IMR-90 (cell line): ENCODE measurements at places on chromosomes 6 and 20. TPM values are rescaled to one million over a fixed set of nuclear protein-coding genes. Genes with fewer than 3 reads are reported as not detected.

GRCh38 chr20:42461965-42462593 is 727.6 kb downstream of the PTPRT start:
- no peak overlapping the region for H3K27ac ChIP-seq
- no peak overlapping the region for H3K4me3 ChIP-seq
- no peaks in the 10 kb centered on the region for H3K36me3 ChIP-seq
- H3K27me3 ChIP-seq: no peaks in the 10 kb centered on the region

DNA sequence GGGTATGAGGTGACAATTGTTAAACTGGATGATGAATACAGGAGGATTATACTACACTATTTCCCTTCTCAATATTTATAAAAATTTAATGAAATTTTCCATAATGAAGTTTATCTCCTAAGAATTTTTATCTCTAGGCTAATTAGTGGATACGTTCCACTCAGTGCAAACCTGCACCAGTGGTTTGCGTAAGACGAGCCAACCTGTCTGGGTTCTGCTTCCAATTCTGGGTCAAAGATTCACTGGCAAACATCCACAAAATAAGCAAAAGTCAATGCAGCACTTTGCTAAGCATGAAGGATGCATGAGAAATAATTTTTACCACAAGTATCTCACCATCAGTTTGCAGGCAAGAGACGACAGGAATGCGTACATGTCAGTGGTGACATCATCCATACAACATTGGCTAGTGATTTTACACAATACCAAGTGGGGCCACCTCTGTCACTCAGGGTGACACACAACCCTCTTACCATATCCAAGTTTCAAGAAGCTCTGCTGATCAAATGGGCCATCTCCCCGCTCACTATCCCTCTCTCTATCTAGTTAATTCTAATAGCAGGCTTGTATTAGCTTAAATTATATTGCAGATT is 51.7 kb downstream of the FAM50B start:
- no peaks in the 10 kb centered on the region for H3K27me3 ChIP-seq
- DNase-seq: peak; percentile 64
- H3K36me3 ChIP-seq: no peaks in the 10 kb centered on the region
- no peak overlapping the region for H3K27ac ChIP-seq
- no peak overlapping the region for H3K4me3 ChIP-seq

DNA sequence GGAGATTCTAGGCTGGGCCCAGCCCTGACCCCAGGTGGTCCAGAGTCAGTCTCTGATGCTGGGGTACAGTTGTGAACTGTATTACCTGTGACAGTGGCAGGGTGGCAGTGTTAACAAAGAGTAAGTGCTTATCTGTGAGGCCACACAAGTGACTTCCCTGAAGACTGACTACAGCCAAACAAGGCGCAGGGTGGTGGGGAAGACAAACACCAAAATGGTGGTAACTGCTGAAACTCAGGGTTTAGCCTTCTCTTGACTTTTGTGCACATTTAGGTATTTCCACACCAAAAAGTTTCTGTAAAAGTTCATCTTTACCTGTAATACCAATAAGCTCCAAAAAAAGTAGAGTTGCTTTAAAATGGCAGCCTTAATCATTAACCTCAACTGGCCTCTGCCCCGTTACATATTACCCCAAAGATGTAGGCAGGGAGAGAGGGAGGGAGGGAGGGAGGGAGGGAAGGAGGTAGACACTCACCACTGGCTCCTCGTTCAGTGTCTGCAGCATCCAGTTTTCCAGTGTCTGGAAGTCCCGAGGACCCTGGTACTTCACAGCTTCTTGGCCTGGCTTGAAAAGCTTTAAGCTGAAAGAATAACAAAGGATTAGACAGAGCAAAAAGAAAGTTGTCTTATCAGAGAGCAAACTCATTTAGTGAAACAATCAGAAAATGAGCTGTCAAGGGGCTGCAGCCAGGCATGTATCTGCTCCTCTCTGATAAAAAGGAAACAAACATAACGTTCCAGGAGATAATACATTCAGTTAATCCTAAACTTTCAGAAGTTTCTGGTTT is 11.3 kb downstream of the TXNDC5 start:
- no peak overlapping the region for H3K27ac ChIP-seq
- H3K4me3 ChIP-seq: no peak overlapping the region
- peaks cover 69% of the 10 kb centered on the region for H3K36me3 ChIP-seq
- DNase-seq: no peak
- H3K27me3 ChIP-seq: no peaks in the 10 kb centered on the region
- H3K4me1 ChIP-seq: no peaks in the 10 kb centered on the region

GRCh38 chr6:120951258-120951657 is 383.0 kb downstream of the TBC1D32 start:
- H3K27ac ChIP-seq: no peak overlapping the region
- H3K4me3 ChIP-seq: no peak overlapping the region
- no peaks in the 10 kb centered on the region for H3K4me1 ChIP-seq
- DNase-seq: no peak
- no peaks in the 10 kb centered on the region for H3K36me3 ChIP-seq

DNA sequence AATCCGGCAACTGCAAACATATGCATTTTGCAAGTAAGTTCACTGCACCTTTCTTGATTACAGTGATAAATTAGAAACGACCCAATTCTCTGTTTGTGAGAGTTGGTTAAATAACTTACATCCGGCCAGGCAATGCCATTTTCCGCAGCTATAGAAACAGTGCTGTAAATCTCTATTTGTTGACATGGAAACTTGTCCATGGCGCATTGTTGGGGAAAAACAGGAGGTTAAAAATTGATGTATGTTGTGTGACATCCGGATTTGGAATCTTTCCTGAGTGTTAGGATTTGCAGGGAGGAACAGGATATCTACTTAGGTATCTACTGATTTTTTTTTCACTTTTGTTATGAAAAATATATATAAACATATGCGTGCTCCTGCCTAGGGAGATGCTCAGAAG is 66.5 kb downstream of the DLGAP4 start:
- no peak overlapping the region for H3K27ac ChIP-seq
- no peak for DNase-seq
- H3K36me3 ChIP-seq: no peaks in the 10 kb centered on the region
- H3K4me3 ChIP-seq: no peak overlapping the region
- no peaks in the 10 kb centered on the region for H3K4me1 ChIP-seq
- peaks cover 21% of the 10 kb centered on the region for H3K27me3 ChIP-seq

DNA sequence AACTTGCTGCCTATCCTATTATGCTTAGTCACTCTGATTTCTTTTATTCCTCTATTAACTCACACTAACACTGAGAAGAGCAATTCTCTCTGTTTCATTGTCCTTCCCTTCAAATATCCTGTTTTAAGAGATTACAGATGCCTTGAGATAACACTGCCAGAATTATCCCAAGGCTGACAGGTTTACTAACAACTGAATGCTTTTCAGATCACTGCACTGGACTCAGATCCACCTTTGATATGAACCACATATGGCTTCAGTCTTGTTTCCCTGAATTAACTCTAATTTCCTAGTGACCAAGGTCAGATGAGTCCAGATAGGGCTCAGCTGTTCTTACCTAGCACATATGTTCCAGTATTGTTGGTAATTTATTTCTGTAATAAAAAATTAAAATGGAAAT is 633.1 kb downstream of the GRIK2 start:
- H3K4me1 ChIP-seq: no peaks in the 10 kb centered on the region
- H3K36me3 ChIP-seq: no peaks in the 10 kb centered on the region
- DNase-seq: no peak
- no peak overlapping the region for H3K27ac ChIP-seq
- H3K4me3 ChIP-seq: no peak overlapping the region
- no peaks in the 10 kb centered on the region for H3K27me3 ChIP-seq

GRCh38 chr6:109687271-109687761 is 3.7 kb downstream of the AK9 start:
- H3K4me3 ChIP-seq: no peak overlapping the region
- DNase-seq: peak; percentile 96
- no peak overlapping the region for H3K27ac ChIP-seq
- no peaks in the 10 kb centered on the region for H3K27me3 ChIP-seq
- H3K36me3 ChIP-seq: no peaks in the 10 kb centered on the region
- no peaks in the 10 kb centered on the region; the same call in 1 of the 2 replicates for H3K4me1 ChIP-seq

DNA sequence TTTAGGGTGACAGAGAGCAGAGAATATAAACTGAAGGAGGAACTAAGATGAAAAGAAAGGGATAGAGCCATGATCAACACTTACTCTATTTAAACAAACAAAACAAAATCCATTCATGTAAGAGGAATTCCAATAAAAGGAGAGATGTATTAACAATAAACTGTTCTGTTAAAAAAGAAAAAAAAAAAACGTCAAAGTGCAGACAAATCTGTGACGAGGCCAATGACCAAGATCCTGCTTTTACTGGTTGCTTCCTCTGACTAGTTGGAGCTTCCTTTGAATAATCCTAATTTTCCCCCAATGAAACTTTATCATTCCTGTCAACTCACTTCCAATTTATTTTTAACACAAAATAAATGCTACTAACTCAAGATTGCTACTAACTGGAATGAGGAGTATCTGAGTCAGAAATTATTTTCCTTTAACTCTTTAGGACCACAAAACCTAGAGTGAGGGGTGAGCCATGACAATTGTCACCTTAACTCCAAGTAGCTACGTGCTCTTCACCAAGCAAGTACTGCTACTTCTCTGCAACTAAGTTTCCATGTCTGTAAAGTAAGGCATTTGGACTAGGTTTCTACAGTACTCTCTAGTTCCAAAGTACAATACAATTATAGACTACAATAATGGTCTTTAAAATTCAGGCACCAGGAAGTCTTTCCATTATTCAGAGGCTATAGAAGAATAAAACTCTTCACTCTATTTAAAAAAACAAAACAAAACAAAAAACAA is 152.0 kb downstream of the PTPRK start:
- no peak overlapping the region for H3K27ac ChIP-seq
- H3K4me3 ChIP-seq: no peak overlapping the region
- no peaks in the 10 kb centered on the region for H3K36me3 ChIP-seq
- no peaks in the 10 kb centered on the region for H3K27me3 ChIP-seq
- no peaks in the 10 kb centered on the region; the same call in 1 of the 2 replicates for H3K4me1 ChIP-seq
- no peak for DNase-seq

DNA sequence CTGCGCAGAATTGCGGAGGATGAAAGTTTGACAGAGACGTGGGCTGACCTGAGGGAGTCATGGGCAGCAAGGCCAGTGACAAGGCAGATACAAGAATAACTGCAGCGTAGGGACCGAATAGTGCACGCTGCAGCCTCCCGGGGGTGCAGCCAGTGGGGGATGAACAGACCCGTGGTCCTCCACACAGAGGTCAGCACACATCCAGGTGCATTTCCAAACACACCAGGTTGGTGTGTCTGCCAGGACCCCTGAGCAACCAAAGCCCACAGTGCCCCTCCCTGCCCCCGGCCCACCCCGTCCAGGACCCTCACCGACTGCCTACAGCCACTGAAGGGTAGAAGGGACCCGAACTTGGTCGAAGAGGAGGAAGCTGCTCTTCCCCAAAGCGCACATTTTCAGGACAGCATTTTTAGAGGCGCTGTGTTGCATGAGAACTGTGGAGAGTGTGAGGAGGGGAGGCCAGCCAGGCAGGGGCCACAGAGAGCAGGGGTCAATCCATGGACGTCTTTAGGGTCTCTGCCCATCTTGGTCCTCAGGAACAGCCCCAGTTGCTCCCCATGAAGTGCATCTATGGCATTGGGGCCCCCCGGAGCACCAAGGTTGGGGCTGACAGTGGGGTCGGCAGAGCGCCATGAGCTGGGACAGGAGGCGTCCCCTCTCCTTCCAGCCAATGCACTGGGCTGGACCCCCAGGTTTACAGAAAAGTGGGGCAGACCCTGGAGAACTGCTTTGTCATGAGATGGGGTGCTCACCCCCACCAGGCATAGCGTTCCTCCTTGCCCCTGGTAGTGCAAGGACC is 157.8 kb upstream of the AFDN start:
- H3K4me1 ChIP-seq: no peaks in the 10 kb centered on the region
- no peak overlapping the region for H3K27ac ChIP-seq
- no peaks in the 10 kb centered on the region for H3K36me3 ChIP-seq

DNA sequence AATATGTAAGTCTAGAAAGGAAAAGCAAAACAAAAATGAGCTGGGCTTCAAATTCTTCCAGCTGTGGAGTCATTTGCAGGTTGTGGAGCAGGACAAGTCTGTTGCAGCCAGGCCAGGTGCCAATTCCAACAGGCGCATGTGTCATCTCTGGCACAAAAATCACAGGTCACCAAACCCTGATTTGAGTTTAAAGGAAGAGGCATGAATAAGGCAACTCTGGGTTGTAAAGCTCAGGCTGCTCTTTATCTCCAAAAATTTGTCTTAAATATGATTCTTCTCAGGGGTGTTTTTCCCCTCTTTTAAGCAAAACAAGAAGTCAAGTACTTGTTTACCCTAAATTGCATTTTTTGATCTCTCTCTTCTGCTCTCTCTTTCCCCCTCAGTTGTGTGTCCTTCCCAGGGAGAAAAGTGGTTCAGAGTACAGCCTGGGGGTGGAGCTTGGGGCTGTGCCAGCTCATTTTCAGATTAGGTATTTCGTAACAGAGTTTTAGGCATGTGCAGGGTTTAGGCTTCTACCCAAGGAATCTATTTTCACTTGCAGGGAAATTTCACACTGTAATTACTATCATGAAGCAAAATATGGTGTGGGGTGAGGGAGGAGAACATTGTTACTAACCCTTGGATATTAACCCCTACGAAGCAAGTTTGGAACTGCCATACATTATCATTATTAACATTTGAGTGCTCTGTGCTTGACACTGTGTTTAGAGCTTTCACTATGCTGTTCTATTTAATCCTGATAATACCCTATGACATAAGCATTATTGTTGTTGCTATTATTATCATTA is 8.3 kb upstream of the NCOA3 start:
- H3K4me1 ChIP-seq: peaks cover 4% of the 10 kb centered on the region; the same call in 1 of the 2 replicates
- H3K27ac ChIP-seq: peak overlapping the region; percentile 27; the same call in 1 of the 2 replicates
- H3K27me3 ChIP-seq: no peaks in the 10 kb centered on the region
- H3K36me3 ChIP-seq: no peaks in the 10 kb centered on the region
- DNase-seq: peak; percentile 63

GRCh38 chr6:8110117-8110721 is 7.9 kb upstream of the EEF1E1 start:
- peaks cover 14% of the 10 kb centered on the region for H3K4me1 ChIP-seq
- no peaks in the 10 kb centered on the region for H3K27me3 ChIP-seq
- no peak overlapping the region for H3K27ac ChIP-seq
- H3K4me3 ChIP-seq: no peak overlapping the region
- DNase-seq: no peak

GRCh38 chr20:38197619-38198018 is 32.5 kb upstream of the TGM2 start:
- H3K4me1 ChIP-seq: peaks cover 34% of the 10 kb centered on the region
- no peaks in the 10 kb centered on the region for H3K27me3 ChIP-seq
- no peak for DNase-seq
- no peak overlapping the region for H3K27ac ChIP-seq

The MAP3K7 gene
- 21.4 and 26.5 TPM in 2 replicates for polyA plus RNA-seq

- DNase-seq: peak; percentile 45
- peak overlapping the region; percentile 59 for H3K4me3 ChIP-seq
- no peaks in the 10 kb centered on the region for H3K27me3 ChIP-seq
- H3K27ac ChIP-seq: peak overlapping the region; percentile 89
- no peaks in the 10 kb centered on the region for H3K36me3 ChIP-seq
These were observed 911 bp downstream of the CDK19 start for GRCh38 chr6:110814102-110815014.
